ENCODE measurements at places on chromosomes 1 and 21.

DNA sequence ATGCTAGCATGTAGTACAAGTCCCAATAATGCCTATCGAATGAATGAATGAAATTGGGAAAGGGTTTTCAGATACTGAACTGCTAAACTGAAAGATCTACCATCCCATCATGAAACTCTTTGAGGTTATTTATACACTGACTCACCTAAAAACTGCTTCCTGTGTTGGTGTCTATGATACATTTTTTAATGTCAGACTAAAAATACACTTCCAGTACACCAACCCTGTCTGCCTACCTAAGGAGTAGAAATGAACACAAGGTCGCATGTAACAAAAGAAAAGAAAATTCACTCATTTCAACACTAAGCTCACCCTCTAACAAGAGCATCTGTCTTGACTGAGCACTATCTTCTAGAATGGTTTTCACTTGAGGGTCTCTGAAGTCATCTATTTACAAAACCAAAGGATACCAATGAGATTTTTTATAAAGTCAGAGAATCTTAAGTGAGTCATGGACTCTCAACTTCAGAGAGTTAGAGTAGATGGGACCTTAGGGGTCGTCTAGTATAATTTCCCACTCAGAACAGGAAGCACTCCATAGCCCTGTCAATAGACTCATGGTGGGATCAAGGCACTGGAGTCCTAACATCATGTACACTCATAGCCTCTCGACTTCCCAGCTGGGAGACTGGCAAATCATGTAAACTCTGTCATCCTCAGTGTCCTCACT lies 53.4 kb downstream of the WLS start:
- no peak for DNase-seq

DNA sequence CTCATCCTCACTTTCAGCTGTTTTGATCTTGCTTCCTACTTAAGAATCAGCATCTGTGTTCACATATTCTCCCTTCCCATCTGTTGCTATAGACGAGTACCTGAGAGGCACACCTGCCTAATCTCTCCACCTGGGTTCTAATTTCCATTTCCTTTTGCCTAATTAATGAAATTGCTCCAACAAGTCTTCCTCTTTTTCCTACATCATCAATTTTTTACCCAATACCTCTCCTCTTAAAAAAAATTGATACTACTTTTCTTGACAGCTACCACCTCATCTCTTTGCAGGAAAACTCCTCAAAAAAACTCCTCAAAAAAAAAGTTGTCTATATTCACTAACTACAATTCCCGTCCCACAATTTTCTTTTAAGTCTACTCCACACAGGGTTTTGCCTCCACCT lies 71.8 kb downstream of the NME7 start:
- DNase-seq, result peak; percentile 46

DNA sequence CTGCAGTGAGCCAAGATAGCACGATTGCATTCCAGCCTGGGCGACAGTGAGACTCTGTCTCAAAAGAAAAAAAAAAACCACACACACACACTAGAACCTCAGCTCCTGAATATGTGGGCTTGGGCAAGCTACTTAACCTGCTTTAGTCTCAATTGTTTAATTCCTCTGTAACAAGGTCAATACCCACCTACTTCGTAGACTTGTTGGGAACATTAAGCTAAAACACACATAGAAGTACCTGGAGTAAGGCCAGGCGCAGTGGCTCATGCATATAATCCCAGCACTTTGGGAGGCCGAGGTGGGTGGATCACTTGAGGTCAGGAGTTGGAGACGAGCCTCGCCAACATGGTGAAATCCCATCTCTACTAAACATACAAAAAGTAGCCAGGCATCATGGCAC lies 77.1 kb downstream of the CLSTN1 start:
- DNase-seq, result no peak

DNA sequence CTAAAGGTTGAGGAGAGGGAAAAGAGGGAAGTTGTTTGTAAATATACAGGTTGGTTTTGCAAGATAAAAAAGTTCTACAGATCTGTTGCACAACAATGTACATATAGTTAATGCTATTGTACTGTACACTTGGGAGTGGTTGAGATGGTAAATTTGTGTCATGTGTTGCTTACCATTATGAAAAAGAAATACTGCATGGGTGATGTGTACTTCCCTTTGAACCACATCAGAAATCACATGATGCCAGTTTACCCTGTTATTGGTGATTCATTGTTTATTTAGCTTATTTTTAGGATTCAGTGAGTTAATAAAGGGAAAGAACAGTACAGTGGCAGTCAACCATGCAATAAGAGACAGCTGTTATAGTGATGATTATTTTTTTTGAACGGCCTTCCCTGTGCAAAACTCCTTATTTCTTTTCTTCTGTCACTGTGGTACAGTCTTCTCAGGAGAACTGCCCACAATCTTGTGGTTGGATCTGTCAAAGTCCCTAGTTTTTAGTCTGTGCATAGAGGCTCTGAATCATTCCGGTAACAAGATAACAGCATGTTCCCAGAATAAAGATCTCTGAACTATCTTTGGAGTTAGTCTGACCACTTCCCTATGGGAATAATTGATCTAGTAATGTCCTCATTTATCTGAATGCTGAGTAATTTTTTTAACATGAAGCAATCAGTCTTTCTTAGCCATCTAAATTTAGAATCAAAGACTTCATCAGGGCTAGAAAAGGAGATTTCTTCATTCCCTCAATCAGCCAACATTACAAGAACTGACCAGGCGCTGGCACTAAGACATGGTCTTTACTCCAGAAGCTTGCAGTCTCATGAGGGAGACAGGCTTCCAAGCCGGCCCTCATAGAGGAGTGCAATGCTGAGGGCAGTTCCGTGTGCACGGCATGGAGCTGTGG lies 84.2 kb downstream of the SH3GLB1 start:
- no peak for DNase-seq

- DNase-seq, result no peak
Observed at GRCh38 chr1:14365301-14365988, 233.0 kb upstream of the KAZN start.

- no peak for DNase-seq
Observed at GRCh38 chr1:183279835-183280234, 93.8 kb downstream of the LAMC2 start.

GRCh38 chr1:65401612-65402011 lies 18.9 kb upstream of the LEPR start:
- no peak for DNase-seq

- DNase-seq, result no peak
Observed at GRCh38 chr1:220746851-220747250, 1.3 kb upstream of the MTARC2 start.

DNA sequence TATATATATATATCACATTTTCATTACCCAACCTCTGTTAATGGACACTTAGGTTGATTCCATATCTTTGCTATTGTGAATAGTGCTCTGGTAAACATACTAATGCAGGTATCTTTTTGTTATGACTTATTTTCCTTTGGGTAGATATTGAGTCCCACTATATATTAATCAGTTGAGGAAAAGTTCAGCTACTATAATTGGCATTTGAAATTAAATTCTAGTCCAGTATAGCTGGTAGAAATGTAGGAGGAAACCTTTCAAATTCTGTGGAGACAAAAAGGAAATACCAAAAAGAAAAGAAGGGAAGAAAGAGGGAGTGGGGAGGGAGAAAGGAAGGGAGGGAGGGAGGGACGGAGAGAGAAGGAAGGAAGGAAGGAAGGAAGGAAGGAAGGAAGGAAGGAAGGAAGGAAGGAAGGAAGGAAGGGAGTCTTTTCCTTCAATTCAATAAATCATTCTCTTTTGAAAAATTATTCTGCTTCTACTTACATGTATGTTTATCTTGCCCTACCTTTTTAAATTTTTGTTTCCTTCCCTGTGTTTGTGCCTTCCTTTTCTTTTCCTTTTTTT lies 311.9 kb downstream of the TPR start:
- DNase-seq, result no peak

GRCh38 chr1:42176902-42177519 lies 12.5 kb upstream of the GUCA2A start:
- DNase-seq, result no peak

GRCh38 chr21:38831526-38832467 lies 26.1 kb downstream of the ETS2 start:
- DNase-seq, result no peak

DNA sequence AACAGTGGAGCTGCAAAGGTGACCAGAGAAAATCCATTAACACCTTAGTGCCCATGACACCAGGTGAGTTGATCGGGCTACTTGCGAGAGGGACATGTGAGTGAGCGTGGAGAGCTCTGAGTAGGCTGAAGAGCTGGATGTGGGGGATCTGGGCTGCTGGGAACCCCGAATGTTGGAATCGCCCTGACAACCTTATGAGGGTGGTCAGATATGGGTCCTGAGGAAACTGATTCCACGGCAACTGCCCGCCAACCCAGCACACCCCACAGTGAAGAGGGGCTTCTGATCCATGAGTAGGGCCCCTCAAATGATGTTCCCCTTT lies 705 bp upstream of the QSOX1 start:
- DNase-seq, result no peak

- no peak for DNase-seq
Observed at GRCh38 chr1:234315091-234315541, 58.1 kb upstream of the COA6 start.

GRCh38 chr1:115076384-115076915 lies 12.9 kb downstream of the TSPAN2 start:
- DNase-seq, result no peak

DNA sequence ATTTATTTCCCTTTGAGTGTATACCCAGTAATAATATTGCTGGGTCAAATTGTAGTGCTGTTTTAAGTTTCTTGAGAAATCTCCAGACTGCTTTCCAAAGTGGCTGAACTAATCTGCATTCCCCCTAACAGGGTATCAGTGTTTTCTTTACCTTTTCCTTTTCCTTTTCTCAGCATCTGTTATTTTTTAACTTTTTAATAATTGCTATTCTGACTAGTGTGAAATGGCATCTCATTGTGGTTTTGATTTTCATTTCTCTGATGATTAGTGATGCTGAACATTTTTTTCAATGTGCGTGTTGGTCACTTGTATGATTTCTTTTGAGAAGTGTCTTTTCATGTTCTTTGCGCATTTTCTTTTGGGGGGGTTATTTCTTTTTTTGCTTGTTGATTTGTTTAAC lies 374.9 kb upstream of the BRINP3 start:
- DNase-seq, result no peak
